ENCODE measurements at places on chromosomes 2 and 18. TPM values are rescaled to one million over a fixed set of nuclear protein-coding genes. Genes with fewer than 3 reads are reported as not detected.

Gene DGUOK
- 63.0 TPM for polyA plus RNA-seq

DNA sequence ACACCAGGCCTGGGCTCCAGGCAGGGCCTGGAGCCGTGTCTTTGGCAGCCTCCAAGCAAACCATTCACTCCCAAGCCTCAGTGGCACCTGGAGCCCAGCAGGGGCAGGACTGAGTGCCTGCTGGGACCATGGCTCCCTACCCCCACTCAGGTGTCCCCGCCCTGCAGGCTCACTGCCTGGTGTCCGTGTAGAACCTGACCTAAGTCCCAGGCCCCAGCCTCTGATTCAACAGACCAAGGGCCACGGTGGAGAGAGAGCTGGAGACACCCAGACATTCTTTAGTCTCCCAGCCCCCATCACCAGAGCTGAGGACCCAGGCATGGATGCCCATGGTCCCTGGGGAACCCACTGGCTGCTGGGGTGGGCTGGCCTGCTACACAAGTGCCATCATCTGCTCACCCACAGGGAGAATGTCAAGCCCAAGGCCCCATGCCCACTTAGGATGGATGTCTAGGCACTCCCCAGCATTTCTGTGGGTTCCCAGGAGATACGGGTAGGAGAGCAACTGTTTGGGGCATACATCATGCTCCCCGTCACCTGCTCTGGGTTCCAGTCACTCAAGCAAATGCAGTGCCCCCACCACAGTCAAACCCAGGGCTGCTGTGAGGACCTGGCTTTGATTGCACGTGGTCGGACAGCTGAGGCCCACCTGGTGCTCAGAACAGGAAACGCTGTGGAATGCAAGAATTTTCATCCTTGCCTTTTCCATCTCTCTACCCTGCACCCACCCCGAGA lies 42.9 kb upstream of the ATG16L1 start:
- no peak for DNase-seq

Gene LHCGR
- polyA plus RNA-seq = 0.19 TPM

Gene ZSCAN30
- polyA plus RNA-seq = 48.7 TPM

GRCh38 chr2:8870441-8870840 lies 33.0 kb upstream of the KIDINS220 start:
- no peak for DNase-seq

- DNase-seq = no peak
Observed at GRCh38 chr2:46335391-46336282, 38.4 kb downstream of the EPAS1 start.

Gene CD207
- not detected for polyA plus RNA-seq

Gene EIF2AK3
- polyA plus RNA-seq = 28.5 TPM

DNA sequence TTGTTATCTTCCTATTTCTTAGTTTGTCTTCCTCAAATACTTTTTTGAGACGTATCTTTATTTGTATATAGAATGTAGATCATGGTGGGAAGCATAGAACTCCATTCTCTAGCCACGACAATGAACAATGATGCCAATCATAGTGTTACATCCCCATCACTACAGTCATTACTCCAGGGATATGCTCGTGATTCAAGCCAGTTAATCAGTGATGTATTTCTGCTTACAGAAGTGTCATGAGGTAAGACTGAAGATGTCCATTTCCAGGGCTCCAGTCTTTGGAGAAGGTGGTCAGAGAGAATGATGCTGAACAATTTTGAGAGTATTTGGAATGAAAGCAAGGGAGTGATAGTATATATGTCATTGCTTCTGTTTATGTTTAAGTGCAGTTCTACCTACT lies 777.2 kb upstream of the TMEFF2 start:
- no peak for DNase-seq

Gene GPR45
- not detected for polyA plus RNA-seq

DNA sequence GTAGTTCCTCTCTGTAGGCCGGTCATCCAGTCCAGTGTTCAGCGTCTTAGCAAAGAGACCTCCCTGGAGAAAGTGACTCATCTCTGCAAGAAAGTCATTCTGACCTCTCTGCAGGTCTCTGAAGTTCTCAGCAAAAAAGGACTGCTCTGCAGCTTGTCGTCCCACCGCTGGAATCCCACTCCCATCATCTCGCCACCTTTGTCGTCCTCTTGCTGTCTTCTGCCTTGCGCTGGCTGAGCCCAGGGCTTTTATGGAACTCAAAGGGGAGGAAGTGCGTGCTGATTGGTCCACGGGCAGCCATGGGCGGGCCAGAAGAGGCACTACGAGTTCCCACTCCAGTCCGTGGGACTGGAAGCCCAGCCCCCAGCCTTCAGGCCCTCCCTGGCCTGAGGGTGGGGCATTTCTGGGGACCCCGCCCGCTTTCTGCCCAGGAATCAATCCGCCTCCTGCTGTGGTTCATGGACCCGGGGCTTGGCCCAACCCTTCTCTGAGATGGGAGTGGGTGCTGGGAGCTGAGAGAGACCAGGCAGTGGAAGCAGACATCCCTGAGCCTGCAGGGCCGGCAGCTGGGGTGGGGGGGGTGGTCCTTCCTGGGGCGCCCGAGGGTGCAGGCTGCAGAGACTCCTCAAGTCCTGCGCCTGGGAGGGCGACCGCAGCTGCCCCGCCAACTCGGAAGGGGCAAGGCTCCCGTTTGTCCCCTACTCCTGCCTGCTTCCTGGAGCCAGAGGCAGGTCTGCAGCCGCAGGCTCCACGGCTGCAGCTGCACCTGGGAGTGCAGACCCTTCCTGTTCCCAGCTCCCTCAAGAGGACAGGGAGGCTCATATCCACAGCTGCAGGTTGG lies 660.7 kb upstream of the RAB6C start:
- DNase-seq = no peak

Gene CDH2
- polyA plus RNA-seq = 80.9 TPM
